Lung microvascular endothelial cell (primary cell): ENCODE measurements at places on chromosomes 2 and 18.

DNA sequence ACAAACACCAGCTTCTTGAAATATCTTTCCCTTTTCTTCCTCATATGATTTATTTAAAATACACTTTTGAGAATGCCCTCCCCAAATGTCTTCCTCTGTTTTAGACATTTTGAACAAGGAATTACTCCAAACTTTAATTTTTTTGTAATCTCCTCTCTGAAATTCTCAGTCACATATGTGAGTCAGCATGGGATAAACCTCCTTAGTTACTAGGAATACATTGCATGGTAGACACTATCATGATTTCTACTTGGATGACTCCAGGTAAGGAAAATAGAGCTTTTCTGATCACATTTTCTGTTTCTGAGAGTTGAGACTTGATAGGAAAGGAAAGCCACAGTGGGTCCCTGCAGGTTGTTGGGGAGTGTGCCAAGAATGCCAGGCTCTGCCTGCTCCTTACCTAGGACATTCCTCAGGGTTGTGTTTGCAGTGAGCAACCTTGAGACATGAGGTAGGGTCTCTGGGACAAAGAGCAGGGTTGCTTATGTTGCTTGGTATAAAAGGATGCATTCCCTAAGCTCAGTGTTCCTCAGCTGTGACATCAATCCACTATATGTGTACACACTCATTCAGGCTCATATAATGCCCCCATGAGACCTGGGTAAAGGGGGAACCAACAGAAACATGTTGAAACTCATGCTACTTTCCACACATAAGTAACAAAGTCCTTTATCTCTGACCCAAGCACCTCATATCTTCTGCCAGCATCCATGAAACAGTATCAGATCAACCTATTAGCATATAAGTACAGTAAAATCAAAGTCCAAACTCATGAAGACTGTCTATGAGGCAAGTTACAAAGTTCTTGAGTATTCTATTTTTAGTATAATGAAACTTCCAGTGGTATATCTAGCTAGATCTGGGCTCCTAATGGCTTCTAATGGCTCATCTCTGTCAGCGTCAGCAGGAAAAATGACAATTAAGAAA lies 112.8 kb upstream of the SCN1A start:
- no peak for DNase-seq

- DNase-seq: peak; percentile 53
These were observed 697 bp upstream of the SPATS2L start for GRCh38 chr2:200305797-200306195.

DNA sequence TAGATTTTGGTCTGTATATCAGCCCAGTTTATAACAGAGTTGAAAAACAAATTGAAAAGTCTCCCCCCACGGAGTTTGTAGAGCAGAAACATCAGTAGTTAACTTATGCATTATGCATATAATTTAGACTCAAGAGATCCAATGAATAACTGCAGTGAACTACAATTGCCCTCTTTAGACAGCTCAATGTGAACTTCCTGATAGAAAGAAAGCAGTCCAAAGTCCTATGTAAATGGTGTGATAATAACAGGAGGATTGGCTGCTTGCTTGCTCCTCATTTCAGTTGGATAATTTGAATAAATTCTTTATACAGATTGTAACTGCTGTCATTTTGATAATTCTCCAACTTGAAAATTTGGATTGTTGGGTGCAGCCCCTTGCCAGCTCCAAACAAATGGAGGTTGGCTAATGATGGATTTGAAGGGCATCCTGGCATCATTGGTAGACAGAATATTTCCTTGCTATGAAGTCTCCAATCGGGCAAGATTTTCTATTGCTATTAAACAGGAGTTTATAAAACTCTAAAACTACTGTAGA lies 297.1 kb downstream of the ASXL3 start:
- no peak for DNase-seq

- no peak for DNase-seq
These were observed 140.1 kb upstream of the SIX3 start for GRCh38 chr2:44801289-44801840.

- DNase-seq: peak; percentile 70
These were observed 31.1 kb downstream of the PSME4 start for GRCh38 chr2:53939656-53940055.

GRCh38 chr2:79972661-79973060 lies 331.9 kb downstream of the LRRTM1 start:
- DNase-seq: no peak

GRCh38 chr18:61196750-61197149 lies 136.5 kb upstream of the CDH20 start:
- DNase-seq: no peak

DNA sequence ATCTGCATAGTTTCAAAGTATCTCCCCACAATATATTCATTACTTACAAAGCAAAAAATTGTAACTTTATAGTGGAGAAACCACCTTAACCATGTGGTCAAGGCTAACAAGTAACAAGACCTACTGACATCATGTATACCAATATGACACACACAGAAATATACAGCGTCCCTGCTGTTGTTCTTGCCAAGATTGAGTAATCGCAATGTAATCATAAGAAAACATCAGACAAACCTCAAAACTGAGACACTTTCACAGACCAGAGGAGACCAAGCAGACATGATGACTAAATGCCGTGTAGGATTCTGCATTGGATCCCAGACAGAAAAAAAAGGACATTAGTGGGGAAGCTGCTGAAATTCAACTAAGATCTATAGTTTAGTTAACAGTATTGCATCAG lies 123.0 kb downstream of the ACAA2 start:
- no peak for DNase-seq

DNA sequence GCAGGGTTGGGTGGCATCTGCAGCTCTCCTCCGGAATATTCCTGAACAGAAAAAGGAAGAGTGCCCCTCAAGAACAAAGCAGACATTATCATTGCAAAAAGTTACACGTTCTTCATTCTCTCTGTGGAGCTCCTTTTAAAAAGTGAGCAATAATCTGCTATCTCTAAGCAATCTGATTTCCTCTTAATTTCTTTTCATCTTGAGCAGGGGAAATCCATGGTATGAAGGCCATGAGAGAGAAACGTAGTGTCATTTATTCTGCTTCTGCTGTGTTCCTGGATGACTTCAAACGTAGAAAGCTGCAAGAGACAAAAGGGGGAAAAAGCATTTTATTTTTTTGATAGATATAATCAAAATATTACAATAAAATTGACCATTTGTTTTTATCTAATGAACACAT lies 16.9 kb downstream of the SMIM21 start:
- DNase-seq: no peak

DNA sequence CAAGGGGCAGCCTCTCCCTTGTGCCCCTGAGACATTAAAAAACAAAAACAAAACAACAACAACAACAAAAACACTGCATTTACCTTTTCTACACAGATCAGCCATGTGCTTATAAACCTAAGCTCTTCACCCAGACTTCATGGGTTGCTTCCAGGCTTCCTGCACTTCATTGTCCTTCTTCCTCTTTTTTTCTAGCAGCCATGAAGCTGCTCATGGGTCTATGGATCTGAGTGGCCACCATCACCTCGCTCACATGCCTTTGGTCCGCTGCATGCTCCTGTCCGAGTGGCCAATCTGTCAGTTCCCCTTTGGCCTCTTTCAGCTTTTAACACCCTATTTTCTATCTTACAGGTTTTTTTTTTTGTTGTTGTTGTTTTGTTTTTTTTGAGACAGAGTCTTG lies 9.0 kb upstream of the TET3 start:
- no peak for DNase-seq

DNA sequence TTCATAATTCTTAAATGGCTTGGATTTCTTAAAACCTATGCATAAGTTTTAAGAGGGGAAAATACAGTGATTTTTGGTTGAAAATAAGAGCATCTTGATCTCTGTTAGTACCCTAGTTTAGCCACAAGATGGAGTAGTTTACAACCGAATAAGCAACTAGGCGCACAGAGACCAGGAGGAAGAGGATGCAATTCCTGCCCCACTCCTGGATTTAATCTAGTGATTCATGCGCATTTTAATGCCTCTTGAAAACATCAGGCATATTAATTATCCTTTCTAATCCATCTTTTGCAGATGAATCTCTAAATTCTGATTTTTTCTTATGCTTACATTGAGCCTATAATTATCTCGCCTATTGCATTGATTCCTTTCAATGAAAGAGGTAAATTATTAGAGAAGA lies 76.7 kb downstream of the MRPS9 start:
- peak; percentile 75 for DNase-seq

- no peak for DNase-seq
These were observed 30.0 kb downstream of the RNF125 start for GRCh38 chr18:32048507-32049091.
